Jurkat, Clone E6-1 (cell line): ENCODE measurements at places on chromosomes 2 and 18.
A peak's percentile ranks its signal among the peaks of the same experiment; 100 is the strongest.

DNA sequence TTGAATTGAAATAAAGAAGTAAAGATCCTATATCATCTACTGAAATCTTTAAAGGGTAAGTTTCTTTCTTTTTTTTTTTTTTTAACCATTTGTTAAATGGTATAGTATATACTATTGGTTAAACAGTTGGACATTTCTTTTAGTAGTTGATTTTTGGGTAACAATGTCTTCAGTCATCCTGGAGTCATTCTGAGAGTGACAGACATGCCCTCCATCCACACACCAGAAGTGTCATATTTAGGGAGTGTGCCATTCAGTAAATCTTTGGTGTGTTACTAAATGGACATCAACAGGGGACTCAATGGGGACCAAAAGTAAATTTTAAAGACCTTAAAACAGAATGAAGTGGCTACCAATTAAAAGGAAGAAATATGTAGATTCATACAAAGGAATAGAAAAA, 50.8 kb upstream of the SLC39A10 start:
- DNase-seq = no peak

DNA sequence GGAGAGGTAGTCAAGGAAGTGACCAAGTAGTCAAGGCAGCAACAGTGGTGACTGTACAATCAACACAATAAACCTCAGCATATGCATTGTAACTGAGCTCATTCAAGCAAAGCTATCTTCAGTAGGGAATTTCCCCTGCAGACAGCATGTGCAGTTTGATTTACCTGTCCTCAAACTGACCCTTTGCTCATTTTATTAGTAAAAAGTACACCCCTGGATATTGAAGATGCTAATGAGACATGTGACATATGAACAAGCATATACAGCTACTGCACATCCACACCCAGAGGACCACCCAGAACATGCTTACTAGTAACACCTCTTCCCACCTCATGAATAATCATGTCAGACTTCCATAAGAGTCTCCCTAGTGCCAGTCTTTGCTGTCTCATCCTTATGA, 15.4 kb downstream of the C2orf81 start:
- no peak for DNase-seq

- no peak for DNase-seq
These were observed 225.5 kb downstream of the AGAP1 start for GRCh38 chr2:235719146-235719942.

GRCh38 chr2:71129902-71130151, 202 bp downstream of the MCEE start:
- DNase-seq = peak; percentile 46

GRCh38 chr2:71671203-71671854, 218.0 kb downstream of the DYSF start:
- DNase-seq = no peak
